Right lobe of liver (tissue), 6 donors: ENCODE measurements at places on chromosomes 5 and 9. TPM values are rescaled to one million over a fixed set of nuclear protein-coding genes. Genes with fewer than 3 reads are reported as not detected.

DNA sequence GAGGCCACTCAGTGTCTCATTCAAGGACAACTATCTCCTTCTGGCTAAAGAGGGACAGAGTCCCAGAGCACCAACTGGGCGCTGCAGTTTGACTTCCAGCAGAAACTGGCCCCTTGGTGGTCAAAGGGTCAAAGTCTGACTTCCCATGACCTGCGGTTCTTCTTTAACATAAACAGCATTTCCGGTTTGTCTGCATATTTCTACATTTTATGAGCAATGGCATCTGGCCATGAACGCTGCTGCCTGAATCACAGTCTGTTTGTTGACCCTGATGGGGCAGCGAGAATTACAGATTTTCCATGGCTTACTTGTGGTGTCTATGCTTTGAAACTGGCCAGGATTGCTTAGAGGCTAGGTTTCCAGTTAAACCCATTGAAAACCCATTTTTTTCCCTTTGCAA, 1.3 kb downstream of the TNFSF15 start:
- DNase-seq = no peak

DNA sequence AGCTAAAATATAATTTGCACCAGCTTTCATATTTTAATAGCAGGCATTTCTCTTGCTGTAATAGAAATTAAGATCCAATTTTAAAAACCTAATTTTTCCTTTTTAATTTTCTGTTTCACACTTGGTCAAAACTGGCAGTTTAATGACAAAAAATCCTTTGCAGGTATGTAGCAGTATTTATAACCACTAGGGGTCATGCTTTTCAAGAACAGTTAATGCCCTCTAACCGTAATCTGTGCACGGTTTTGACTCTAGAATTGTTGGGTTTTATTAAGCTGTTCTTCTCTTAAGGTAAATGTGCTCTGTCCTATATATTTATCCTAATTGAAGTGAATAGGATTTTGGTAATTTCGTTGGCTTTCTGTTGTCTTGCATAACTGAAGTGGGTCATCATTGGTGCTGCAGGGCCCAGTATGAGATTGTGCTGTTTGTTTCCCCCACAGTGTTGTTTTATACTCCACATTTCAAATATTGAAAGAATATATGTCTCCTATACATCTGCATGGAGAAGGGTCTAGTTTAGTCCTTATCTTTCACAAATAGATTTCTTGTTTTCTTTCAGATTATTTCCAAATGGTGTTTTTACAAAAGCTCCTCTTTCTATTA, 107.4 kb downstream of the SCAMP1 start:
- no peak for DNase-seq

DNA sequence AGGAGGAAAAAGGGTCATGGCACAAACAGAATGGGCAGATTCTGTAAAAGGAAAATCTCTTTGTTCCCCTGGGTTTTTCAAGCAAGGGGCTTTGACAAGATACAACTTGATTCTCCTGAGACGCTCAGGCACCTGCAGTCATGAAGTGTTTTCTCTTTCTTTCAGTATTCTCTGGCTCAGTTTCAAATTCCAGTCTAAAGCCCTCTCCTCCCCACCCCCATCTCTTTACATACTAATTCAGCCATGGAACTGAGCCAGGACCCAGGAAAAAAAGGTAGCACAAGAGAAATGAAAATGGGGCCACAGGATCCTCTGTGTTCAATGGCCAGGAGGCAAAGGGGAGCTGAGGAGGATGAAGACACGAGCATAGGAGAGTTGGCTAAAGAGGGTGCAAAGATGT, 408.4 kb downstream of the SPOCK1 start:
- no peak for DNase-seq

DNA sequence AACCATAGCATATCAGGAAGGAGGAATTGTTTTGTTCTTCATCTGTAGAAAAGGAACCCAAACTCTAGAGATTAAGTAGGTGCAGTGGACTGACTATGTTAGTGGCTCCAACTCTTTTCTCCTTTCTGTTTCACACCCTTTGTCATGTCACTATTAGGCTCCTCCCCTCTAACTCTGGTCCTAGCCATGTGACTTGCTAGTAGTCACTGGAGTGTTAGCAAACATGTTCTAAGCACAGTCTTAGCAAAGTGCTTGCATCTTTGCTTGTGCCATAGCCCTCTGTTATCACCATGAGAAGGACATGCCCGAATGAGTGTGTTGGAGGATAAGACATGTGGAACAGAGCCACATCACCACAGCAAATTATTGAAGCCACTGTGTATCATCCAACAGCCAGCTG, 55.4 kb upstream of the PPP3R2 start:
- DNase-seq = no peak

GRCh38 chr5:166324372-166324771, 1967.1 kb upstream of the WWC1 start:
- DNase-seq = no peak

The FAM221B gene
- total RNA-seq = not detected

The TLR4 gene
- 14.1 TPM for total RNA-seq

The CDC25C gene
- 0.43 TPM for total RNA-seq

The CDH6 gene
- 0.49 TPM for total RNA-seq
